RPMI7951 (cell line): ENCODE measurements at places on chromosomes 11 and 22. TPM values are rescaled to one million over a fixed set of nuclear protein-coding genes. Genes with fewer than 3 reads are reported as not detected.
A peak's percentile ranks its signal among the peaks of the same experiment; 100 is the strongest.

- no peak for DNase-seq
Measured at GRCh38 chr22:25976356-25976755, 192.9 kb upstream of the SEZ6L start.

DNA sequence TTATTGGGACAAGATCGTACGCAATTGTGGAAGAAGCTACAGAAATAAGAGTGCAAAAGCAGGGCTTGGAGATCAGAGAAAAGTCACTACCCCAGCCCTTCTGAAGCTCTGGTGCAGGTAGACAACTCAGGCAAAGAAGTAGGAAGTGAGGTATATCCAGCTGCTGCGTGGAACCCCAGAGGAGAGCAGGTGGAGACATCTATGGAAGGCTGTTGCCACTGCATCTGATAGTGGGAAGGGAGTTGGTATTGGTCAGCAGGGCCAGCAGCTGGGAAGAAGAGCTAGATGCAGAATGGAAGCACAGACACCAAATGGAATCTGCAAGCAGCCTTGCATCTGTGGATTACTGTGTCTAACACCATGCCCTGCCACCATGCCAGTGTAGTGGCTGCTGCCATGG lies 165.1 kb downstream of the WNT11 start:
- DNase-seq: no peak

DNA sequence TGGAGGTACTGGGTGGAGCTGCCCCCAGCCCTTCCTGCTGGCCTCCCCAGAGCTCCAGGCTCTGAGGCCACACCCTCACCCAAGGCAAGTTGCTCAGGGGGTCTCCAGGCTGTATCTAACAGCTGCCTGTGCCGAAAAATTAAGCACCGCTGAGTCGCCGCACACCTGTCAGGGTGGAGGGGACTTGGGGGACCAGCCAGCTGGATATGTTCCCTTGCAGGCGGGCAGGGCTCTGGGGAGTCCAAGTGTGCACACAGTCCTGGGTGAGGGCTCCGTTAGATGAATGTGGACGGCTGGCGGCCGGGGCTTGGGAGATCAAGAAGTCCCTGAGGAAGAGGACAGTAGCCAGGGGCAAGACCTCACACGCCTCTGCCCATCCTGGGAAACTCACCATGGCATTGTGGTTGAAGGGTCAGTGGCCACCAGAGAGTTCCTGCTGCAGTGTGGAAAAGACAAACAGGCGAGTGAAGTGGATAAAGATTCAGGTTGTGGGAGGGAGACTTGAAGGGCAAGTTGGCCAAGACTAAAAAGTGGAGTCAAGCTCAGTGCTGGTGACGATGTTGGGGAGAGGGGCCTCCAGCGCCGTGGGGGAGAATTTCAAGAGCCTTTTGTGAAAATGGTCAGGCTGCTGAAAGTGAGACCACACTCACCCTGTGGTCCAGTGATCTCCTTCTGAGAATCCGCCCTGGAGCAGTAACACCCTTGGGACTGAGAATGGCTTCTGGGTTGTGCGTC lies 69.6 kb downstream of the CDKN1C start:
- DNase-seq: no peak

- DNase-seq: no peak
Measured at GRCh38 chr11:94785509-94785908, 17.4 kb downstream of the AMOTL1 start.

SHANK3 gene
- 0.10 and 0.12 TPM in 2 replicates for total RNA-seq

GRCh38 chr11:57087991-57088390 lies 93.8 kb upstream of the LRRC55 start:
- DNase-seq: no peak

ATF4 gene
- 190 and 217 TPM in 2 replicates for total RNA-seq

GRCh38 chr22:19129871-19130270 lies 1.2 kb upstream of the TSSK2 start:
- no peak for DNase-seq

DNA sequence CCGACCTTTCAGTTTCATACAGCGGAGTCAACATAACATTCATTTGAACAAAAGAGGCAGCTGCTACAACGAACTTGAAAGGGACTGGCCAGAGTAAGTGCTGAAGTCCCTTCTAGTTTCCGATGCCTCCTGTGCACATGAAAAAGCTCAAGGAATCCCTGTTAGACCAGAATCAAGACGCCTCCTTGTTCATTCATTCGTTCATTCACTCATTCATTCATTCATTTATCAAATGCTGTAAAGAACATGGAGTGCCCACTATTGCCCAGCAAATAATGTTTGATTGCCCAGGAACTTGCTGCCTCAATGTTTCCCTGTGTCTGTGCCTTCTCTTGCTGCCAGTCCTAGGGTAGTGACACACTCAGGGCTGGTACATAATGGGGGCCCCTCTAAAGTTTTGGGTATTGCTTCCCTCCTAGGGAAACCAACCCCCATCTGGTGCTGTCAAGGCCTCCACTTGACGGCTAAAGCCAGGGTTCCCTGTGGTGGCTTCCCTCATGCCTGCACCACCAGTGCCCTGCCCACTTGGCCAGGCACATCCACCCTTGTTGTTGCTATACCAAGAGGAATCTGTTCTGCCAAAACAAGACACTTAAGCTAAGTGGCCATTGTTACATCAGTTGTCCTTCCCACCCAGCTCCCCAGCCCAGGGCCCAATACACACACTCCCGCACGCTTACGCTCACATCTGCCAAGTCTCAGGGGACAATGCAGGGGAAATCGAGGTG lies 3.8 kb downstream of the TMPRSS13 start:
- DNase-seq: no peak

HIKESHI gene
- 129 and 133 TPM in 2 replicates for total RNA-seq

GRCh38 chr11:101870510-101870909 lies 44.3 kb upstream of the CEP126 start:
- DNase-seq: peak; percentile 81

CBLIF gene
- total RNA-seq: not detected in 2 replicates

DNA sequence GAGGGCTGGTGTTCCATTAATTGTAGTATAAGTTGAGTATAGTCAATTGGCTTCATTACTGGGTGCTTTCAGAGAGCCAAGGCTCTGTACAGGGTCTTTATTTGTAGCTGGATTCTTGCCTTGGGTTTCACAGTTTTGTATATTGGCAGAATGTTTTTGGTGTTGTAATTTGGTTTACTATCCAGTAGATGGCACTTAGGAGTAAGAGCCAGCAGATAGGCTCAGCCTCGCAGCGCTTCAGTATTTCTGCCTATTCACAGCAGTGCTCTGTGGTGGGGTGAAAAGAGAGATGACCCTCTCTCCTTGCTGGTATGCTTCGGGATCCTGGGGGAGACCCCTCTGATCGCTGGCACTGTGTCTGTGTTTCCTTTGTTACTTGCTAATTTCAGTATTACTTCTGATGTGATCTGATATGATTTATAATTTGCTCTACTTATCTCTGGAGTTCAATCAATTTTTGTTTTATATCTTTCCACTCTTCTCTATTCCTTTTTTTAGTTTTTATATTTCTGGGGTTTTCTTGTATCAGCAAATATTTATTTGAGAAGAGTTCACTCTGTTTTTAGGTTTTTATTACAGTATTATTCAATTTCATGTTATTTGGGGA lies 52.2 kb downstream of the ANO5 start:
- peak; percentile 19 for DNase-seq

GRCh38 chr22:31099386-31099785 lies 8.0 kb downstream of the SELENOM start:
- DNase-seq: no peak

SCN4B gene
- total RNA-seq: 0.10 TPM in 1 of 2 replicates, not detected in the other

SPON1 gene
- total RNA-seq: 0.10 TPM in 1 of 2 replicates, not detected in the other

DNA sequence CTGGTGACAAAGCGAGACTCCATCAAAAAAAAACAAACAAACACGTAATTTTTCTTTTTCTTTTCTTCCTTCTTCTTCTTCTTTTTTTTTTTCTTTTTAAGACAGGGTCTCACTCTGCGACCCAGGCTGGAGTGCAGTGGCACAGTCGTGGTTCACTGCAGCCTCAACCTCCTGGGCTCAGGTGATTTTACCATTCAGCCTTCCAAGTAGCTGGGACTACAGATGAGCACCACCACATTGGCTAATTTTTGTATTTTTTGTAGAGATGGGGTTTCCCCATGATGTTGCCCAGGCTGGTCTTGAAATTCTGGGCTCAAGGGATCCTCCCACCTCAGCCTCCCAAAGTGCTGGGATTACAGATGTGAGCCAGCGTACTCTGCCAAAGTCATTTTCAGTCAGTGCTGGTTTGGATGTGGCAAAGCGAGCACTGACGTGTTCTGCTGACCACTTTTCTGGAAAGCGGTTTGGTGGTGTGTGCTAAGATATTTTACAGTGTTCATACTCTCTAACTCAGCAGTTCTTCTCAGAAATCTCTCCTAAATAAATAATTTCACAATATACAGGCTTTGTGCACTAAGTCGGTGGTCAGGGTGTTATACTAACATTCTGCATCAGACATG lies 10.7 kb downstream of the FAM118A start:
- DNase-seq: no peak

NPAS4 gene
- not detected in 2 replicates for total RNA-seq

FAM181B gene
- total RNA-seq: not detected in 2 replicates

GRCh38 chr22:38531251-38531938 lies 25.3 kb upstream of the DDX17 start:
- DNase-seq: no peak

TNNT3 gene
- not detected in 2 replicates for total RNA-seq

DNA sequence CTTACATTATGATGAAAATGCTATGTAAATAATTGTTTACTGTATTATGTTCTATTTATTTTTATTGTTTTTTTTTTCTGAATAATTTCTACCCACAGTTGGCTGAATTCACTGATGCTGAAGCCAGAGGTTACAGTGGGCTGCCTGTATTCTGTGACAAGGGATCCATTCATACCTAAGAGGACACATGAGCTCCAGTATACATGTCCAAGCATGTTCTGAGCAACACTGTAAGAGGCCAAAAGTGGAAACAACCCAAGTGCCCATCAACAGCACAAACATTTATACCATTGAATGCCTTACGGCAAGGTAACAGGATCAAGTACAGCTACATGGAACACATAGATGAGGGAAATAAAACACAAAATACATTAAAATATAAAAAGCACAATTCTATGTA lies 1.4 kb upstream of the SRSF8 start:
- no peak for DNase-seq

GRCh38 chr11:130462101-130462885 lies 13.8 kb downstream of the ADAMTS15 start:
- no peak for DNase-seq

SLC15A3 gene
- 5.8 and 10.0 TPM in 2 replicates for total RNA-seq

GRCh38 chr22:48898524-48899250 lies 929.0 kb downstream of the BRD1 start:
- DNase-seq: no peak

- DNase-seq: no peak
Measured at GRCh38 chr11:64141081-64141783, 24.7 kb downstream of the MACROD1 start.

- no peak for DNase-seq
Measured at GRCh38 chr22:48494968-48495750, 1332.5 kb downstream of the BRD1 start.

- no peak for DNase-seq
Measured at GRCh38 chr11:75269367-75269660, 28.7 kb downstream of the TPBGL start.

MMP10 gene
- total RNA-seq: 0.20 and 0.24 TPM in 2 replicates

C11orf21 gene
- 0.68 and 1.6 TPM in 2 replicates for total RNA-seq

MISFA gene
- total RNA-seq: 0.60 TPM in 1 of 2 replicates, not detected in the other

DNA sequence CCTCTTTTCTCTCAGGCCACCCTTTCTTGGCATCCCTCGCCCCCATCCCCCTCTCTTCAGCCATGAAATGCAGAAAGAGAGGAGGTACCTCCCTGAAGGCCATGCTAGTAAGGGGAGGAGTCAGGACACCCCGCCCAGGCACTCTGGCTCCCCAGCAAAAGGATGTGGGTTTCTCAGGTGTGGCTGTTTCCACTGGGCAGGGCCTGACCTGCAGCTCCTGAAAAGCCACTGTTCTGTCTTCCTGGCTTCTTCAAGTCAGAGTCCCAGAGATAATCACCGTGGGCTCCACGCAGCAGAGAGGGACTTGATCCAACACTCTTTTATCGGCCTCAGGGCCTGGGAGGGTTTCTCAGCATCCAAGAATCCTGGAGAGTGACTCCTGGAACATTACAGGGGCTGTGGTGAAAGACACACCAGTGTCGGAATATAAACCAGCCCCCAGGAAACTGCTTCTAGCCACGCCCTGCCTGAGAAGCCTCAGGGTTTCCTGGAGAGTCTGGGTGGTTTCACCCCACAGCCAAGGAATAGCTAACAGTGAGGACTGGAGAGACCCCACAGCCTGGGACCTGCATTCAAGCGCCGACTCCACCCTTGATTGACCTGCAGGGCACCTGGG lies 45.7 kb upstream of the TSPAN18 start:
- peak; percentile 73 for DNase-seq

DNA sequence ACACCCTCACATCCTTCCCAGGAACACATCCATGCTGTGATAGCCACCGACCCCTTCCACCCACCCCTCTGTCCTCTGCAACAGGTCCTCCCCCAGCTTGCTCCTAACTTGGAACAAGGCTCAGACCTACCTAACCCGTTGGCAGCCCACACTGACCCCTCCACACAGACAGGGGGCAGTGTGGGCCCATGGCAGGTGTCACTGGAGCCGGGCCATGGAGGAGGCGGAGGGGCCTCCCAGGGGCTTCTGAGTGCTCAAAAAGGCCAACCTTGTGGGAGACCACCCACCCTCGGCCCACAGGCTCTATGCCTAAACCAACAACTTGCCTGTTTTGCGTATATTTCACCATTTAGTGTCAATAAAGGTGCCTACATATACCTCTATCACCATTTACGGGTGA lies 57.0 kb downstream of the CERK start:
- DNase-seq: no peak

TLCD5 gene
- total RNA-seq: 3.4 and 4.9 TPM in 2 replicates

DNA sequence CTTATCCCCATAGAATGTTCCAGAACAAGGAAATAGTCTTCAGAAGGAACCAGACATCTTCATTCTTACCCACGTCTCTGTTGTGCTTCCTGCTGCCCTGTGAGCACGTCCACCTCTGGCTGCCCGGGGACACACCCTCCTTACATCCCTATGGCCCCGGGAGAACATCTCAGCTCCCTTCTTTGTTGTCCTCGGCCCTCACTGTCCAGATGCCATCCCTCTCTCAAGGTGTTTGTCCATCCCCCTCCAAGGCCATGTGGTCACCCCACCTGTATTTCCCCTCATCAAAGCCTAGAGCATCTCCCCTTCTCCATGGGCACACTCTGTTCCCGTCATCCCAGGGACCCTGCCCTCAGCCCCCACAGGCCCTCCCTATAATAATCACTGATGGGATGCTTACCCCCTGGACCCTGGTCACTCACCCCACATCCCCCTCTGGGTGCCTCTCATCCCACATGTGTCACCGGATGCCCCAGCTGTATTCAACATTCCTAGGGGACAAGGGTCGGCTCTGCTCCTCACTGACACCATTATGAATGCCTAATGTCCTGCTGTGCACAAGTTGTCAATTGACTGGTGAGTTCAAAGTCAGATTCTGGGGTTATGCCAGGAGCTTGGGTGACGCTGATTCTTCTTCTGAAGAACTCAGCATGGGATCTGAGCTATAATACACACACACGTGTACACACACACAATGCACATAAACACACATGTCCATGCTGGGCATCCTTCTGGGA lies 28.8 kb downstream of the IGLL5 start:
- no peak for DNase-seq

GRCh38 chr11:117752721-117753237 lies 44.2 kb downstream of the DSCAML1 start:
- no peak for DNase-seq
